ENCODE measurements at places on chromosomes 2 and 18.

DNA sequence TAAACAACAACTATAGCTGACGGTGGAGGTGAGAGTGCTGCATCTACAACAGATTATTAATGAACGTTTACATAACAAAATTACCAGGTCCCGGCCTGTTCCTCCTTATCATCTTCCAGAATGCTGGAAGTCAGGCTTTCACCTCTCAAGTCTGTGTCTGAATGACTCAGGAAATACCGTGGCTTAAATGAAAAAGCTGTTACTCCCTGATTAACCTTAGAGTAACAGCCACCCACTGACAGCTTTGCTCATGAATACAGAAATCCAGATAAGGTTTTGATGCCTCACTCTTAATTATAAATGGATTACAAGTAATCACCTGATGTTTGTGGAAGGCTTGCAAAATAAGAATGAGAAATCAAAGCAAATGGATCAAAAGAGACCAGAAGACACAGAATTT lies 885.3 kb upstream of the CELF4 start:
- DNase-seq, result no peak

DNA sequence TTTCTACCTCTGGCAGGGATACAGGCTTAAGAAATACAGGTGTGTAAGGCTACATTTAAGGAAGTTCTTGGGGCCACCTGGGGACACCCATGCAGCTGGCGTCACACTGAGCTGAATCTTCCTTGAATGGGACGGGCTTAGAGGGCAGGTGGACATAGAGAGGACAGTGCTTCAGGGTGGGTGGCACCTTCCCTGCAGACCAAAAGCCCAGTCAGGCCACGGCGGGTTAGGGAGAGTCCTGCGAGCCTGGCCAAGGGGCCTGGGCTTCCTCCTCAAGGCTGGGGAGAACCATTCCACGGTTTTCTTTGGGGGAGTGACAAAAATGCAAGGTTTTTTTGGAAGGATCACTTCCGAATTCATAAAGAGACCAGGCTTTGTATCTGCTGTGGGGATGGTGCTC lies 73.4 kb downstream of the GNAL start:
- no peak for DNase-seq

- DNase-seq, result no peak
Measured at GRCh38 chr18:46152436-46152807, 48.2 kb downstream of the HAUS1 start.

GRCh38 chr2:139909136-139909535 lies 1128.9 kb upstream of the NXPH2 start:
- peak; percentile 81 for DNase-seq

- no peak for DNase-seq
Measured at GRCh38 chr2:105794926-105795574, 50.3 kb downstream of the NCK2 start.

DNA sequence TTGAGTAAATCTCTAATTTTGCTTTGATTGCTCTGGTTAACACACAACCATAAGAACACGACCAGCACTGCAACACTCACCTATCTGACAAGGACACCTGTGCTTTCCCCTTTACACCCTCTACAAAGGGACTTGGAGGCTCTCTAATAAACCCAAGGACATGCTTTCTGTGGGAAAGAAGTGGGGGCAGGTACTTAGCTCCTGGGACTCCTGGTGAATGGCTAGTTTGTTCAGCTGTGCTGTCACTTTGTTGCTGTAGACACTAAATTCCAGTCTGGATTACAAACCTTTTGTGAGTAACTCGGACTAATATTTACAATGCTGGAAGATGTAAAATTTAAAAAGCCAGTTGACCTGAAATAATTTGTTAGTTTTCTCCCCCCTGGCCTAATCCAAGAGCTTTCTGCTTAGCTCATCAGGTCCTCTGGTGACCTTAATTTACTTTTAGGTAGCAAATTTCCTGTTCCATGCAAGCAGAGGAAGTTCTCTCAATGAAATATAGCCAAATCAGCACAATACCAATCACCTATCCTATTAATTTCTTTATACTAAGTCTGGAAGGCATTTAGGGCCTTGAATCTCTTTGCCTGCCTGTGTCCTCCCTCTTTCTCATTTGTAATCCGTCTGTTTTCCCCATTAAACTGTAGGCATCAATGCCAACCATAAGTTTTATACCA lies 67.5 kb downstream of the PLCL1 start:
- no peak for DNase-seq

DNA sequence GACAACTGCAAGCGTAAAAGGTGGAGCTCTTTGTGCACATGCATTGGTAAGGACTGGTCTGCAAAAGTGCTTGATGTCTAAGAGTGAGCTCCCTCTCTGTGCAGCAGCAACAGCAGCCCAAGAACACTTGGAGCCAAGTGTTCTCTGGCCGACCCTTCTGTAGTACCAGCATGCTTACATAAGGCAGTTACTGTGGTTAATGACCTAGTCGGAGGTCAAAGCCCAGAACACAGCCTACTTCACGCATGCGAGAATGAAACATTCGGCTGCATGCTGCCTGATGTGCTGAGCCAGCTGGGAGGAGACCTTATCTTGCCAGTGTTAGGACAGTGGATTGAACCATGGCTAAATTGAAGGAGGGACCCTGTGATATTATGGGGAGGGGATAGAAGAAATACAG lies 21.3 kb downstream of the NCAPH start:
- DNase-seq, result no peak

DNA sequence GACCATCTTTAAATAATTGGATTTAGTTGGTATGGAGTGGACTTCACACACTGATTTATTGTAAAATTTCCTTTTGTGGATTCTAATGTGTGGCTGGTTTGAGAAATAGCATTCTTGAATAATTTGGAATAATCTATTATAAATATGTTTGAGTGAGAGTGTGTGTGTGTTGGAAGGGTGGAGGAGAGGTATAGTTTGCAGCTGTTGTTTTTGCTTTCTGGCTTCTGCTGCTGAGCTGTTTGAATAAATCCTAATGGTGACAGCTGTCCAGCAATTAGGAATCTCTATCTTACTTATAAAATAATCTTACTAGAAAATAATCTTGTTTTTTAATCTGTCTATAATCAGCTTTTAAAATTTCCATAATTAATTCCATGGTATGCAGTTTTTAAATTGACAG lies 1283.0 kb upstream of the CDH2 start:
- DNase-seq, result no peak

DNA sequence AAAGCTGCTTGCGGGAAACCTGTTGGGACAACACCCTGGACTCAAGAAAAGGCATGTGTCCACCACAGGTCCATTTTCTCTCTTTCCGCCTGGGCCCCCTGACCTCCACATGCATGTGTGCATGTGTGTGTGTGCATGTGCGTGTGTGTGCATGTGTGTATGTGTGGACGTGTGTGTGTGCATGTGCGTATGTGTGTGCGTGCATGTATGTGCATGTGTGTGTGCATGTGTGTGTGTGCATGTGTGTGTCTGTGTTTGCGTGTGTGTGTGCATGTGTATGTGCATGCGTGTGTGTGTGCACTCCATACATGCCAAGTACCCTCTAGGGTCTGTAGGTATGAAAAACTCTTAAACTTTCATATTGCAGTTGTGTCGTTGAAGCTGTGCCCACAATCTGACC lies 16.3 kb downstream of the CAPN14 start:
- DNase-seq, result no peak

DNA sequence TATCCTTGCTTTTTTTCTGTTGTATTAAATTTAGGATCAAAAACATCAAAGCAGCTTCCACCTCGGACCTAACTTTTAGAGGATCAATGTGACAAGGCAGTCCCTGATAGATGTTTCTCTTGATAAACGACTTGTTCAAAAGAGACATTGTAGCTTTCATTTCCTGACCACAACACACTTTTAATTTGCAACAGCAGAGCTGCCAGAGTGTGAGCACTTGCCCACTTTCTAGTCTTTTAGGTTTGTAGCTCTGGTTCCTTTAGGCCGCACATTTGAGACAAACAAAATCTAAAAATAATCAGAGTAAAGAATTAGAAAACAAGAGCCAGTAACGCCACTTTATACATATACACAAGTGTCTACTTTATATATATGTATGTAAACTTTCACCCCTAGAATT lies 3.1 kb downstream of the FIGN start:
- DNase-seq, result no peak

GRCh38 chr2:24508878-24509277 lies 17.8 kb downstream of the NCOA1 start:
- DNase-seq, result no peak

GRCh38 chr2:119429225-119429981 lies 2.3 kb upstream of the TMEM37 start:
- peak; percentile 61 for DNase-seq

GRCh38 chr2:226489775-226490541 lies 309.7 kb downstream of the IRS1 start:
- DNase-seq, result no peak

GRCh38 chr2:54416166-54416813 lies 39.8 kb upstream of the SPTBN1 start:
- no peak for DNase-seq

GRCh38 chr2:128384956-128385355 lies 66.3 kb upstream of the HS6ST1 start:
- DNase-seq, result no peak

DNA sequence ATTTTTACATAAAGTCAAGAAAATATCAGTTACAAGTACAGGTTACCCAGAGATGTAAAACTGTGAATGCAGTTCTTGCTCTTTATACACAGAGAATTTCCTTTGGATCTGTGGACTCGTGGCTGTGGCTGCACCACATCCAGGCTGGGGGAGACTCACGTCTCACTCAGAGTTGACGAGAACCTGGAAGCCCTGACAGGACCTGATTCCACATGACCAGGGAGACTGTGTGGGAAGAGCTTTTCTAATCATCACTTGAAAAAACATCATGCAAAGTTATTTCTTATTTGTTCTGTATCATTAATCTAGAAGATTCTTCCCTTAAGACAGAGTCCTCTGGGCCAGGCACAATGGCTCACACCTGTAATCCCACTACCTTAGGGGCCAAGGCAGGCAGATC lies 1159.0 kb downstream of the RPIA start:
- no peak for DNase-seq

DNA sequence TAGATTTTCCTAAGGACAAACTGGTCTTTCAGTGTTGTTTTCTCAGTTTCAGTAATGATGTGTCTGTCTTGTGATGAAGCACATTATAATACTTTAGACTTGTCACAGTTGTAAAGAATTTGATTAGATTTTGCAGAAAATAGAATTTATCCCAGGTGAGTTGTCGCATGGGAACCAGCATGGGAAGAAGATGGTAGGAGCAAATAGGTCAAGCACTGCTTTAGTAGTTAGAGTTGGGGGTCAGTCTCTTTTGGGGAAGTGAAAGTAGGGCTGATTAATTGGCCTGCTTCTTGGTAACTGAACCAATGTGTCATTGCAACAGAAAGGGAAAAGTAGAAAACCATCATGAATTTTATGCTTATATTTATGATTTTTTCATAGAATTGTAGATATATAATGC lies 153.2 kb upstream of the MYO3B start:
- no peak for DNase-seq

DNA sequence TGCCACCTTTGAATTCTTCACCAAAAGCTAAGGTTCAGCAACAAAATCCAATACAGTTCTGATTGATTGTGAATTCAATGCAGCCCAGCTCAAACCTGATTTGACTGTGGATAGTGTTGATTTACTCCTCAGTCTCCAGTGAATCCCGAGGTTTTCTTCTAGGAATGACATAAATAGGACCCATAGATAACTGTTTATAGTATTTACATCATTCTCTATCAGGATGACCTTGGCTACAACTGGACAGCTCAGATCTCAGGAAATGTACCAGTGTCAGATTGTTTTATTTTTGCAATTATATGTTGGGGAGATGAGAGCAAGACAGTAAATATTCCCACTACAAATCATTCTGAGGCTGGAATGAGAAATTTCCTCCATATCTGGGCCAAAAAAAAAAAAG lies 21.2 kb downstream of the RBM43 start:
- no peak for DNase-seq

- no peak for DNase-seq
Measured at GRCh38 chr18:13392029-13392750, 173.6 kb downstream of the LDLRAD4 start.

DNA sequence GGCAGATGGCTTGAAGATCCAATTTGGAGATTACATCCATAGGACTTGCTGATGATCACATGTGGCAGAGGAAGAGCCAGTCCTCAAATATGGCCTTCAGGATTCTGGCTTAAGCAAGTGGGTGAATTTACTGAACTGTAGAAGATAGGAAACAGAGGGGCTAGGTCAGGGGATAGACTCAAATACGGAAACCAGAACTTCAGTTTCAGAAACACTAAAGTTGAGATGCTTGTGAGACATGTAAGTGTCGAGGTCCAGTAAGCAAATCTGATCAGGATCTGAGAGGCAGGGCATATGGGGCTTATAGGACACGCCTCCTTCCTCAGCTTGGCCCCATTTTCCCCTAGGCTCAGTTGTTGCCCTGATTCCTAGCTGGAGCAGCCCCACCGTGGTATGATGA lies 107.7 kb downstream of the LBH start:
- DNase-seq, result no peak

DNA sequence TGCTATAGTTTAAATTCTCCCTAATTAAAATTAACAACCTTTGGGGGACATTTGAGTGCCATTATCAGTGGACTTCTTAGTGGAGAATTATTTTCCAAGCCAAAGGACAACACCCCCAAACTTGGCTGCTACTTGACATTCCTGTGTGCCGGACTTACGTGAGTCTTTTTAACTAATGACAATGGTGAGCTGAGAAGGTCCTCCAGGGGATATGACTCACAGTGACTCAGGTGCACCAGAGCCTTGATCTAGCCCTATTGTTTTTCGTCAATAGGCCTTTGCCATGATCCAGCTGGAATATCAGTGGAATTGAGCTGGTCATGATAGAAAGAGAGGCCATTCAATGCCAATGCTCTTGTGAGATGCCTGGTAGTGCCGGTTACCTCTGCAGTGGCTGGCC lies 118.1 kb upstream of the CXCR4 start:
- no peak for DNase-seq

DNA sequence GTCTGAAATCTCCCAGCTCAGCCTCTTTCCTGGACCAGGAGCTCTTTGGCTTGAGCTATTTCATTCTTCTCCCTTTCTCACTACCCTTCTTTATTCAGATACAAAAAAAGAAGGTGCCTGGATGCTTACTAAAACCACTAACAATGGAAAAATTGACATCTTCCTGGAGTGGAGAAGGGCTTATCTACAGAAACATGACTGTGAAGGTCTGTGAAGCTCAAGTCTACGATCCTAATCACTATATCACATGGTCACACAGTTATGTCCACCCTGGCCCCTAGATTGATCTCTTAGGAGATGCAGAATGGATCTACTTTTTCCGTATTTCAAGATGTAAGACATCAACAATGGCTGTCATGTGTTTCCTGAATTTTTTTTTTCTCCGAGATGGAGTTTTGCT lies 5.7 kb upstream of the KRCC1 start:
- DNase-seq, result no peak

DNA sequence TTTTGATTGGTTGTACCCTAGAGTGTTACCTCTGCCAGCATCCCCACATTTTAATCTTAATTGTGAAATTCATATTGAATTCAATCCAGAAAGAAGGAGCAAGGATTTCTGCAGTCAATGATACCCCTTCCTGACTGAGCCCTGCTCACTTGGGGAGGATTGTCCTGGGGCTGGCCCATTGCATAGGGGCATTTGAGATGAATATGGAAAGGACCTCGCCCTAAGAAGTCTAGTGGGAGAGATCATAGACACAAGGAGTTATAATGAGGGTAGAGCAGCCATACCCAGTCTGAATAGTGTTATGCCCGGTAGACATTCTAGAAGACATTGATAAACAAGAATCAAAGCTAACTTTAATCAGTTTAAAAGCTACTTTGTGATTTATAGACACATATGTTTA lies 53.8 kb downstream of the CRIM1 start:
- DNase-seq, result no peak
